ENCODE measurements at places on chromosomes 16 and 17.

- DNase-seq, result no peak
Measured at GRCh38 chr17:70446446-70446845, 277.1 kb downstream of the KCNJ2 start.

- no peak for DNase-seq
Measured at GRCh38 chr17:61410141-61411010, 10.7 kb downstream of the TBX2 start.

DNA sequence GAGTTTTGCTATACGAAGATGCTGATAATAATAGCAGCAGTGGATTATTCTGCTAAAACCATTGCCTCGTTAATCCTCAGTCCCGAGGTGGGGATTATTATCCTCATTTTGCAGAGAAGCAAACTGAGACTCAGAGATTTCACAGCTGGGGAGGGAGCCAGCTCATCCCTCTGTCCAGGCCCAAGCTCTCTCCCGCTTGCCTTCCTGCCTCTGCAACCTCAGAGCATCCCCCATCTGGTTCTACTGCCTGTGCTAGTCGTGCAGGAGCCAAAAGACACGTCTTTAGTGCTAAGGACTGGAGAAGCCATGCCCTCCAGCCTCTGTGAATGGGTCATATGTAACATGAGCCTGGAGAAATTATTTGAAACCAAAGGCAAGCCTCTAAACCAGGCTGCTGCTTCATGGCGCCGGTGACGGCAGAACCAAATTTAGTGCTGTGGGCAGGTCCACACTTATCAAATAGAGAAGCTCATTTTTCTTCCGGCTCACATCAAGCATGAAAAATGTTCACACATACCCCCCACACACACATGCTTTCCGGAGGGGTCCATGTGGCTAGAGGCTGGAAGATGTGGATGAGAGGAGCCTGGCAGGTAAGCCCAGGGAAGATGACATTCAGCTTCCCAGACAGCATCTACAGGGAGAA lies 13.5 kb downstream of the MAPT start:
- DNase-seq, result no peak

- no peak for DNase-seq
Measured at GRCh38 chr17:35536664-35537171, 760 bp downstream of the SLFN12L start.

GRCh38 chr17:40447806-40448205 lies 4.6 kb downstream of the IGFBP4 start:
- DNase-seq, result no peak

DNA sequence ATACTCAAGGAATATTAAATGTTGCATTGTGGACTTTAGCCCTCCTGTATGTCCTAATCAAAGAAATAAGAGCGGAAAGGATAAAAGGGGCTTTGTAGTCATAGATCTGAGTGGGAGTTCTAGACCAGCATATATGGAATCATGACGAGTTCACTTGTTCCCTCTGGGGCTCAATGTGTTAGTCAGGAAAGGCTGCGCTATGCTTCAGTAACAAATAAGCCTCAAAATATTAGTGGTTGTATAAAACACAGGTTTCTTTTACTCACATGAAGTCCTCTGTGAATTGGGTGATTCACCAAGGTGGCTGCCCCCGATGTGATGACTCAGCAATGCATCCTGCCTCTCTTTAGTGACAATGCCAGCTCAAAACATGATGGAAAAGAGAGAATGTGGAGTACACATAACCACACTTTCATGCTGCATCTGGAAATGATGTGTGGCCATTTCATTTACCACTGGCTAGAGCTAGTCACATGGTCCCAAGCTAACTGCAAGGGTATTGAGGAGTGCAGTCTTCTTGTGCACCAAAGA lies 63.3 kb upstream of the IRX5 start:
- DNase-seq, result no peak

GRCh38 chr16:89352091-89352681 lies 134.7 kb downstream of the ZNF778 start:
- DNase-seq, result no peak

DNA sequence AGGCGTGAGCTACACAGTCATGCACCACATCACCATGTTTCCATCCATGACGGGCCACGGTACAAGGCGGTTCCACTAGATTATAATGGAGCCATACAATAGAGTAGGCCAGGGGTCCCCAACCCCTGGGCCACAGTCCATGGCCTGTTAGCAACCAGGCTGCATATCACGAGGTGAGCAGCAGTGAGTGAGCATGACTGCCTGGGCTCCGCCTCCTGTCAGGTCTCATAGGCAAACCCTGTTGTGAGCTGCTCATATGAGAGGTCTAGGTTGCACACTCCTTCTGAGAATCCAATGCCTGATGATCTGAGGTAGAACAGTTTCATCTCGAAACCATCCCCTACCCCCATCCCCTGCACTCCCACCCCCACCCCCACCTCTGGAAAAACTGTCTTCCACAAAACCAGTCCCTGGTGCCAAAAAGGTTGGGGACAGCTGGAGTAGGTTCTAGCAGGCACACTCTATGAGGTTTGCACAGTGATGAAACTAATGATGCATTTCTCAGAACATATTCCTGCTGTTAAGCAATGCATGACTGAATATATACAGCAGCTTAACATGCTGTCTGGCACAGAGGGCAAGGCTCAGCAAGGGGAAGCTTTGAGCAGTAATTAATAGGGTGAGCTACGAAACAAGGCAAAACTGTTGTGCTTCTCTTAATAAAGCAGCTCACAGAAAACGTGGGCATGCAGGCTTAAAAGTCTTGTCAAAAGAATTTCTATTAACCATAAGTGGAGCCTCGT lies 108.0 kb downstream of the VPS53 start:
- DNase-seq, result no peak

- DNase-seq, result no peak
Measured at GRCh38 chr17:58632324-58633314, 59.2 kb downstream of the TEX14 start.

DNA sequence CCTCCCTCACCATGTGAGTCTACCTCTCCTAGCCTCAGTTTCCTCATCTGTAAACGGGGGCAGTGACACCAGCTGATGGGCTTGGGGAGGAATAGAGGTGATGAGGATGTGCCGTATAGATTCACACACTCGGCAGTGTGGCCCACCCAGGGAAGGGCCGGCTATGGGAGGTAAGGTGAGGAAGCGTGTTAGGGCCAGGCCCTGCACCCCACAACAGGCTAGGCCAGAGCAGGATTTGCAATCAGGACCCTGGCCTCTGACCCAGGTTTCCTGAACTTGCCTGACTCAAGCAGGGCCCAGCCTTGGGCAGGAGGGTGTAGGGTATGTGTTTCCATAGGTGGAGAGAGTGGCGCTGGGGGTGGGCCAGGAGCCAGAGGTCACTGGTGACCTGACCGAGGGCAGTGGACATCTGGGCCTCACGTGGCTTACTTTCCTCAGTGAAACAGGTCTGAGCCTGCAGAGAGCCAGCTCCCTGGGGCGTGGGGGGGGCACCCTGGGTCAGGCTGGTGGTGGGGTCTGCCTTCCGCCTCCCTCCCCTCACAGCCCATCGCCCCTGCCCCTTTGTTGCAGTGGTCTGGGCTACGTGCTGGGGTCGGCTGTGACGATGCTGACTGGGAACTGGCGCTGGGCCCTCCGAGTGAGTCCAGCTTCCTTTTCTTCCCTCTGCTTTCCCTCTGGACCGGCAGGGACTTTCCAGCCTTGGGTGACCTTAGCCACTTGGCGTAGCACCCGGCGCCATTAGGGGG lies 12.8 kb downstream of the SPNS3 start:
- no peak for DNase-seq

DNA sequence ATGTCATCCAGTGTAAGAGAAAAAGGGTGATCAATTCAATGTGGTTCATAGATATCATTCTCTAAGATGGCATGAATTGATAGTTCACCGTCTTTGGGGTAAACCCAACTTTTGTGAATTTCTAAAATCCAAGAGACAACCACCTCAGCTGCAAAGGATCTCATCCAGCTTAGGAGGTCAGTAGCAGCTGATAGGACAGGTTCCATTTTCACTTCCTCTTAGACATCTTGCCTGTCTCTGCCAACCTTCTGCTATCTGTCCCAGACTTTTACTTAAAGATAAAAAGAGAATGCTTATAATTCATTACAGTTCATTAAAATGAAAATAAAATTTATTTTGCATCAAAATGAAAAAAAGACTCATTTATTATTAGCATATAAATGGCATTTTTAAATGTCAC lies 468.2 kb downstream of the XYLT1 start:
- peak; percentile 17 for DNase-seq

- no peak for DNase-seq
Measured at GRCh38 chr16:4994719-4995434, 36.7 kb downstream of the SEC14L5 start.

Measured in NAMALWA (cell line).